ENCODE measurements at places on chromosomes 11 and 22. TPM values are rescaled to one million over a fixed set of nuclear protein-coding genes. Genes with fewer than 3 reads are reported as not detected.

PDGFB gene
- total RNA-seq: 95.6 TPM

BDNF gene
- 16.0 TPM for total RNA-seq

KRTAP5-8 gene
- total RNA-seq: not detected

TSKU gene
- total RNA-seq: 6.4 TPM

PNPLA3 gene
- 0.85 TPM for total RNA-seq

TTLL8 gene
- not detected for total RNA-seq

ZBTB3 gene
- total RNA-seq: 6.9 TPM

MYRF gene
- total RNA-seq: 4.0 TPM

OR8A1 gene
- not detected for total RNA-seq

FOLR1 gene
- total RNA-seq: not detected

PRRG4 gene
- 0.09 TPM for total RNA-seq

CECR2 gene
- total RNA-seq: 0.19 TPM

CST6 gene
- 0.09 TPM for total RNA-seq

KCNJ5 gene
- 0.09 TPM for total RNA-seq

ATP5MG gene
- total RNA-seq: 166 TPM

LRRN4CL gene
- 0.09 TPM for total RNA-seq

SOX10 gene
- not detected for total RNA-seq

OR6A2 gene
- 0.27 TPM for total RNA-seq

GAL3ST3 gene
- not detected for total RNA-seq

ASRGL1 gene
- total RNA-seq: 28.3 TPM

DGCR6 gene
- 0.90 TPM for total RNA-seq

SH3BP1 gene
- total RNA-seq: 0.54 TPM

CRYBB3 gene
- total RNA-seq: not detected

CARD10 gene
- 52.6 TPM for total RNA-seq

TREH gene
- total RNA-seq: 0.09 TPM

BRSK2 gene
- total RNA-seq: 0.18 TPM

PGM2L1 gene
- total RNA-seq: 22.5 TPM

LRRC10B gene
- total RNA-seq: not detected

GAS2 gene
- total RNA-seq: 1.2 TPM

SPDYC gene
- total RNA-seq: not detected

JAM3 gene
- total RNA-seq: 108 TPM

TMEM132A gene
- total RNA-seq: 87.1 TPM

TESMIN gene
- 0.54 TPM for total RNA-seq

CTNND1 gene
- total RNA-seq: 247 TPM

PLA2G6 gene
- 3.8 TPM for total RNA-seq

OR52N4 gene
- not detected for total RNA-seq

VSTM5 gene
- total RNA-seq: 0.09 TPM

MS4A3 gene
- not detected for total RNA-seq

ARHGAP42 gene
- 2.0 TPM for total RNA-seq

JAML gene
- 0.19 TPM for total RNA-seq

MEI1 gene
- 0.81 TPM for total RNA-seq

INPP5J gene
- 0.47 TPM for total RNA-seq

GPR83 gene
- 0.09 TPM for total RNA-seq

AMOTL1 gene
- 35.2 TPM for total RNA-seq
